ENCODE measurements at places on chromosomes 5 and 9.
A peak's percentile ranks its signal among the peaks of the same experiment; 100 is the strongest.

DNA sequence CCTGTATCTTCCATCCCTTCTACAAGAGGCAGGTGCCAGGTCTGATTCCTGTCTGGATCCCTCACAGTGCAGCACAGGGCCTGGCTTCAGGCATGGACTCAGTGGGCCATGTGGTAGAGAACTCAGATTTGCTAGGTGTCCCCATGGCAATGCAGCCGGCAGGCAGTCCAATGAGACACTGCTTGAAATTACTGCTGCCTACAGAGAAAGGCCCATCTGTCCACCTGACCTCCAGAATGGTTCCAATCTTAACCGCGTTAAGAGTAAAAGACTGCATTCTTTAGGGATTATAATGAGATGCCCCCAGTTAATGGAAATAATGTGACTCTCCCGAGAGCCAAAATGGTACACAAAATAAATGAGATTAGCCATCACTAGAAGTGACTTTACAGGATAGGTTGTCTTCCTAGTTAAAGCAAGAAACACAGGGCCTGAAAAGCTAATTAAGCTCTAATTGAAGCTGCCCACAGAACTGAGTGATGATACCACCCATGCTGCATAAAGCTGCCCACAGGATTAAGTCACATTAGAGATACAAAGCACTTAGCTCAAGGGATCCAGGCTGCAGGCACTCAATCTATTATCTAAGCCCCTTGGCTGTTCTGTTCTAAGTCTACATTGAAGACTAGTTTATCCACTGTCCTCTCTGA lies 11.4 kb downstream of the FAM193B start:
- DNase-seq = no peak

GRCh38 chr5:149618581-149619248 lies 37.4 kb downstream of the ARHGEF37 start:
- peak; percentile 20 for DNase-seq

DNA sequence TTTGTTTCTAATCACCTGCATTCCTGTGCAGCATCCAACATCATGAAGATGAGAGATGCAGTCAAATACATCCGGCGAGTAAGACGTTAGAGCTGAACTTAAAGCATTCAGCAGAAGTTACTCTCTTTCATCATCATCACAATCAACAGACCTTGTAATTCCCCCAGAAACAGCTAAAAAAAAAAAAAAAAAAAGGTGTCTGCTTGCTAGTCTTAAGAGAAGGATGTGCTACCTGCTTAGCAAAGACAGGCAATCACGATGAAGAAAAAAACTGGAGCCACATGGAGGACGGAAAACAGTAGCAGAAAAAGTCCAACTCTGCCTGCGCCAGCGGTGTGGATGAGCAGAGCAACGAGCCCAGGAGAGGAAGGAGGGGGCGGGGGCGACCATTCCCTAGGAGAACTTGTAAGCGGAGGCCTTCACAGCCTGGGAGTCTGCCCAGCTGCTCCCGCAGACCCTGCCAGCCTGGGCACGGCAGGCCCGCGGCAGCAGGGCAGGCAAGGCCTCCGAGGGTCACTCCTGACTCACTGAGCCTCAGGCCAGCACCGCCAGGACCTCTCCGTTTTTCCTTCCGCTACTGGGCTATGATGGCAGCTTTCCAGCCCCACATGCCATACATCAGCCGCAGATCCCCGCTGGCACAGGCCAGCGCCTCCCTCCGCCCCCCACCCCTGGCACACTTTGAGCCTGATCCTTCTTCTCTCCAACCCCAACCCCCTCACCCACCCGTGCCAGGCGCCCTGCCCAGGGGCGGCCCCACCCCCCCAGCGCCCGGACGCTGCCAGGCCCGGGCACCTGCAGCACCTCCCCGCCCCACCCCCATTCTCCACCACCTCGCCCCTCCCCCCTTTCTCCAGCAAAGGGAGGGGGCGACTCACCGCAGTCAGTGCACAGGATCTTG lies 1.4 kb downstream of the NRG2 start:
- DNase-seq = no peak

GRCh38 chr5:5040712-5041111 lies 99.4 kb upstream of the ADAMTS16 start:
- DNase-seq = no peak

DNA sequence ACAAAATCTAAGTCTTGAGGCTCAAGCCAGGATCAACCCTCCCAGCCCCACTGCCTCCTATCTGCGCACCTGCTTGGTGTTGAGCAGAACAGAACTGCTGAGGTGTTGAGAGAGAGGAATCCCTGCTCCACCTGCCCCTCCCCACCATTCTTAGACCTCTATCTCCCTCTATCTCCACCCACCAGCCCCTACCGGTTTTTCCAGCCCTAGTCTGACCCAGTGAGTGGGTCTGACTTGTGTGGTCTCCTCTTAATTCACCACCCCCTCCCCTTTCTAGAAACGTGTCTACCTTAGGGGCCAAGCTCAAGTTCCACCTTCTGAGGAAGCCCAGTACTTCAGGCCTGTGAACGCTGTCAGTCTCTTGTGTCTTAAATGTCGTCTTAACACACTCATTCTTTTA lies 93.7 kb downstream of the ARHGAP26 start:
- DNase-seq = no peak

DNA sequence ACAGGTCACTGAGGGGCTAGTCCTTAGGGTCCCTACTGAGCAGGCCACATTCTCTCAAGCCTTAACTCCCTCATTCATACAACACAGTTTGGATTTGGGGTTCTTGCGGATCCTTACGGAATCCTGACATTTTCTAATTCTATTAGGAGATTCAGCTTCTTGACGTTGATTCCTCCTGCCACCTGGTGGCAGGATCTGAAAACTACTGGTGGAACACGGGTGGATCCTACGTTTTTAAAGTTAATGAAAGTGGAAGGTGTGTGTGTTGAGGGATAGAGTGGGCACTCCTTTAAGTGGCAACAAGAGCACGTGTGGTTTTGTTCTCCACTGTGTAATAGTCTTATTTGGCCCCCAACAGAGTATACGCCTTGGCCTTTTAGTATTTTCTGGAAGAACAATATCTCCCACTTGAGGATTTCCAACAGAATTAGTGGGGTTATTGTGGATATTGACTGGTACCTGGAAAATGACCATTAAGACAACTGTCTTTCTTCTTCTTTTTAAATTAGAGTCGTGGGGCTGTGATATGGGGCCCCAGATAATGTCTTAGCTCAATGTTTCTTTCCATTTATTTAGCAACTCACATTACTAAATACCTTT lies 25.2 kb downstream of the SLC28A3 start:
- peak; percentile 48 for DNase-seq

GRCh38 chr5:171924493-171925122 lies 81.8 kb downstream of the FBXW11 start:
- DNase-seq = no peak

DNA sequence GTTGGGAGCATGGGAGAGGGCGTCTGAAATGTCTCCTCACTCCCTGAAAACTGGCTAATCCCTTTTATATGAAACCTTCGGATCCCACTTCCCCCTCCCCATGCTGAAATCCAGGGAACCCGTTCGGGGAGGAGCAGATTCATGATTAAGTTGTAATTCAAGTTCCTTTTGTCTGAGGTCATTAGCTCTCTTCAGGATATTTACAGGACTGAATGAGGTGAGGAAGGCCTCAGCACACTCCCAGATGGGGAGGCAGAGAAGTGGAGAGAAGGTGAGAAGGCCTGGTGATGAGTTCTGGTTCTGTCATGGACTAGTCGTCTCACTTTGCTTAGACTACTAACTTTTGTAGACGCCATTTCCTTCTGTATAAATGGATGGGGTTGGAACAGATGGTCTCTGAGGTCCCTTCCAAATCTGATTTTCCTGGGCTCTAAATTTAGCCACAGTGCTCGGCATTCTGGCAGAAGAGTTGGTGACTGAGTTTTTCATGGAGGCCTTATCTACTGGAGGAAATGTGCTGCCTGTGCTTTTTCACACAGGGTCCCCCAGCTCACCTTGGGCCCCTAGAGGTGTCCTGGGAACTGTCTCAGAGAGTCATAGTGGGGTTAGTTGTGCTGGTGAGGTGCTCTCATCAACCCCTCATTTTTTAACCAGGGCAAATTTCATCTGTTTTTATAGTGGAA lies 62.3 kb downstream of the PRDM6 start:
- no peak for DNase-seq

DNA sequence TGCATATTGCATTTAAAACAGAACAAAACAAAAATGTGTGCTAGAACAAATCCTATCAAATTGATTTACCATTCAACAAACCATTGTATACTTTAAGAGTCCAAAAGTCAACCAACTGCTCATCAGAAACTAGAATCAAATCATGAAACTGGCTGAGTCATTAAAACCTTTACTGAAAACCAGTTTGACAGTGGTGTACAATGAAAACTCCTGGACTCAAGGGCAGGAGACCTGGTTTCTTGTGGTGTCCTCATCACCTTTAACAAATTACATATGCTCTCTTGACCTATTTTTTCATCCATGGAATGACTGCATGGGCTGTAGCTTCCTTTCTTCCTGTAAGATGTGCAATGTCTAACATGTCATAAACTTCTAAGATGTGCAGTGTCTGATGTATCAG lies 315.3 kb upstream of the SLC30A5 start:
- no peak for DNase-seq

DNA sequence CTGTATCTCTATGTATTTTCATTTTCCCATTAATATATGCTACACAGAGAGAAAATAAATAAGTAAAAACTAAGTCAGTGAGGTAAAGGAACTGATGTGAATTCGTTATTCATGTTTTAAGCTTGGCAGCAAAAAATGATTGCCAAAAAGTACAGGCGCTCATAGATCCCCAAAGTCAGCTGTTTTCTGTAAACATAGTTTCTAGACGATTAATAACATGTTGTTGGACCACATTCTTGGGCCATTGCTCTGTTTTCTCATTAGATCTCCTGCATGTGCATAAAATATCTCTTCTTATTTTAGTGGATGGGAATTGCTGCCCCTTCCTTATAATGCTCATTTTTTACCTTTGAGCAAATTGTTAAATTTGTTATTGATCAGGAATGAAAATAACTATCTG lies 215.2 kb downstream of the TLE1 start:
- DNase-seq = no peak

DNA sequence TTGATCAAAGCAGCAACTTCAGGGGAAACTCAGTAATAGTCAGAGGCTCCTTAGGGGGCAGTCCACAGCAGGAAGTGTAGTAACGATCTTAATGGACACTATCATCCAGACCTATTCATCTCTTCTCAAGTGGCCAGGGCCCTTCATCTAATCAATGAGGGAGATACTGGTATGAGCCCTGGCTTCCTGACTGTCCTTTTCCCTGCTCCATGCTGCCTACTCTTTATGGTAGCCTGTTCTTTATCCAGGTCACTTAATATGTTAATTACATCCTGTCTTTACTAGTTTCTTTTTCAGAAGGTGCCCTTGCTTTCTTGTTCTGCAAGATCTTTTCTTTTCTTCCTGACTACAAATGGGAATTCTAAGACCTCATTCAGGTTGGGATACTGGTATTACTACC lies 197.1 kb downstream of the CAVIN4 start:
- DNase-seq = no peak

All from CD4-positive, alpha-beta T cell treated with Interleukin-12 subunit alpha and Interleukin-12 subunit beta, for 1 hour (primary cell).